ENCODE measurements at places on chromosomes 6 and 20.

- no peak for DNase-seq
Measured at GRCh38 chr20:6081236-6081635, 27.4 kb upstream of the LRRN4 start.

DNA sequence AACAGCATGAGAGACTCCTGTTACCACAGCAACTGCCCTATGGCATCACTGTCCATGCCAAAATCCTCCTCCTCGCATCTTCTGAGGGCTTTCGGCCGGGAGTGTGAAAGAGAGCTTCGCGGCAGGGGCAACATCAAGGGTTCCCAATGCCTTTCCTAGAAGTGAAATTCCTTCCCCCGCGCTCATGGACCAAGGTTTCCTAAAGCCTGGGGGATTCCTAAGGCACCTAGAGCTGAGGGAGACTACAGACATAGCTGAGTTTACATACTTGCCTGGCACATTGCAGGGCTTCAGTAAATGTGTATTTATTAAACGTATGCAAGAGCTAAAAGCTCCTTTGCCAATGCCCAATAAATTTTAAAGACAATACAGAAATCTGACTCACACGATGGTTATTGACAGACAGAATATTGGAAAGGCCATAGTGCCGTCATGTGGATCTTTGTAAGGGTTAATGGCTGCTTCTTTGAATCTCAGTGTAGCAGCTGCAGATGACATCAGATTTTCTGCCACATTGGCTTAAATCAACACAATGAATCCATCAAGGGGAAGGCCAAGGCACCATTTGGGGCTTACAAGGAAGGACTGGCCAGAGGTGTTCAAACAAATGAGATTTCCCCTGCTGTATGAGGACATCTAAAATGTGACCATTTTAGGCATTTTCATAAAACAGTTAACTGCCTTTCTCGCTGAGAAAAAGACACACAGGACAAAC, 281.2 kb upstream of the JARID2 start:
- DNase-seq: no peak

DNA sequence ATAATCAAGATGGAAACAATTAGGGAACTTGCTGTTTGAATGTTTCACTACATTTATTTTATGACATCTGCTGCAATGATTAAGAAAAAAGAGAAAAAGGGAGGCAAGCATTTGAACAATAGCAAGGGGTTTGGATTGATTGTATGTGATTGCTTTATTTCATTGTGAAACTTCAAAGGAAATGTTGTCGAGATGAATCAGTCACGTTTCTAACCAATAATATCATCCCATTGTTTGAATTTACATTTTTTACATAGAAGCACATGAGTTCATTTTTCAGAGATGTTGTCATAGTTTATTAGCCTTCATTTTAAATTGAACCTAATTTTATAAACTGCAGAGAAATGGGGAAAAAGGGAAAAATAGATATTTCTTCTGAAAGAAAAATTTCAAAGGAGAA, 572.0 kb downstream of the KIF16B start:
- DNase-seq: no peak

- DNase-seq: peak; percentile 15
Measured at GRCh38 chr6:136994782-136995181, 50.0 kb downstream of the IL20RA start.

DNA sequence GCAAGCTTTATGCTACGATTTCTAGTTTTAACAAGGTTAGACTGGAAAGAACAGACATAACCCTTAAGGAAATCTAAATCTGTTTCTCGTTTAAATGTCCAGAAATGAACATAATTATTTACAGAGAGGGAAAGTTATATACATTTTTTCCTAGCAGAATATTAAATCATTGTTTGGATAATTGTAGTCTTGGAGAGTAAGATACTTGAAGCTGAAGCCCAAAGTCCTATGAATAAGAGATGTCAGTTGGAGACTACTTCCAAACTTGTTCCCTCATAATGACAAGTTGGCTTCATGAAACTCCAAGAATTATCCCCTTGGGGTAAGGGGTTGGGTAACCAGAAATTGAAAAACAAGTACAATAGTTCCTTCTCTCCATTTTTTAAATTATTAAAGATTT, 911.1 kb upstream of the MAN1A1 start:
- no peak for DNase-seq

DNA sequence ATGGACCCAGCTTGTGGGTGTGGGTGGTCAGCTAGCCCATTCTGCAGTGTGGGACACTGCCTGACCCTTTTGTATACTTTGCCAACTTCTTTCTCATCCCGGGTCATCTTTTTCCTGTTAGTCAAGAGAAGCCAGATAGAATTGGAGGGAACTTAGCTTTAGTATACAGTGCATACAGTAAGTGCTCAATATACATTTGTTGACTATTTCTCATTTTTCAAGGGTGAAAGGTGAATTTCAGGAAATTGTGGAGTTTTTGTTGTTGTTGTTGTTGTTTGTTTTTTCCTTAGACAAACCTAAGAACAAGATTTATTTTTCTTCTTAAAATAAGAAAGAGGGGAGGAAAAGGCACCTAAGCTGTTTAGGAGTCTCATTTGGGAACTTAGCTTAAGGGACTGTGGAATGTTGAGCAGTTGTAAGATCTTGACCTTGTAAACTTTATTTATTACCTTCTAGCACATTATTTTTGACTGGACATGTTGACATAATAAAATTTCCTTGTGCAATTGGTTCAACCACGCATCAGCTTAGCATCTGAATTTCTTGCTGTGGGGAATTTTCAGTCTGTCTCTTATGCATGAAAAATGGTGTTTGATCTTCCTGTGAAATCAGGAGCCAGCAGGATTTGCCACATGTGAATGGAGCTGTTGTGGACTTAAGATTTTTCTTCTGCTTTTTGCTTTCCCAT, 113.6 kb downstream of the ARID1B start:
- no peak for DNase-seq

GRCh38 chr20:6434131-6434530, 311.3 kb upstream of the FERMT1 start:
- DNase-seq: no peak

DNA sequence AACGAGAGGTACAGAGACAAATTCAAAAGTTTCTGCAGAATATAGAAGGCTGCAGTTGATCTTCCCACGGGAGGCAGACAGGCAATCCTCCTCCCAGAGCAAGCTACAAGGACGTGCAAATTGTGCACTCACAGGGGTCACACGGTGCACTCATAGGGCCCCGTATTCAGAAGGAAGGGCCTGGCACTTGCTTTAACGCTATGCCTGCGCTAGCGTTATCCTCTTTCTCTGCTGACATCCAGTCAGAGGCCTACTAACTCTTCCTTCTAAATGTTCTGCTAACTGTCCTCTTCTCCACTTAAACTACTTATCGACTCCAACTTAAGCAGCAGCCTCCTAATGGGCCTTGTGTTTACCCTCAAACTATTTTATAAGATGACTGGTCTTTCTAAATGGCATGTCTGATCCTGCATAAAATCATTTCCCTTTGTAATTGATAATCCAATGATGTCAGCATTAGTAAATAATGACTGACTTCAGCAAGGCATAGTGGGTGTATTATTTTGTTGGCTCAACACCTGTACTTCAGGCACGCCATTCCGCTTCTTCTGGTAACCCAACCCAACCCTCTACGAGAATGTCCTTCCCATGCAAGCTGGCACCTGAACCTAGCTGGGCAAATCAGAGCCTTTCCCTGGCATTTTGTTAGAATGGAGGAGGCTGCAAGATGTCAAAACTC, 2.2 kb downstream of the IFNGR1 start:
- no peak for DNase-seq

DNA sequence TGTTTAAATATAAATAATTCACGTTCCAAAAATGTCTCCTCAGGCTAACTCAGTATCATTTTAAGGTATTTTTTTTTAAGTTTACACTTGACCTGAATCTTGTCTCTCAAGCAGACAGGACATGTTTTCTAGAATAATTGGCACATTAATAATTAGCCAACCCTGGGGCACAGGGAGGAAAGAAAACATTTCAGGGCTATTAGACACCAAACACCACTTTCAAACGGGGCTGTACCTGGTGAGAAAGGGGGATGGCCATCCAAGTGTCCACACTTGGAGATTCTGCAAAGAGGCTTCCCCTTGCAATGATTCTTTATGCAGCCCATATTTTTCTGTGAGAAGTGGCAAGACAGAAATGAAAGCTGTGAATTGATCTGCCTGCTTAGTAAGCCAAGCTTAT, 560.8 kb downstream of the CD109 start:
- no peak for DNase-seq

DNA sequence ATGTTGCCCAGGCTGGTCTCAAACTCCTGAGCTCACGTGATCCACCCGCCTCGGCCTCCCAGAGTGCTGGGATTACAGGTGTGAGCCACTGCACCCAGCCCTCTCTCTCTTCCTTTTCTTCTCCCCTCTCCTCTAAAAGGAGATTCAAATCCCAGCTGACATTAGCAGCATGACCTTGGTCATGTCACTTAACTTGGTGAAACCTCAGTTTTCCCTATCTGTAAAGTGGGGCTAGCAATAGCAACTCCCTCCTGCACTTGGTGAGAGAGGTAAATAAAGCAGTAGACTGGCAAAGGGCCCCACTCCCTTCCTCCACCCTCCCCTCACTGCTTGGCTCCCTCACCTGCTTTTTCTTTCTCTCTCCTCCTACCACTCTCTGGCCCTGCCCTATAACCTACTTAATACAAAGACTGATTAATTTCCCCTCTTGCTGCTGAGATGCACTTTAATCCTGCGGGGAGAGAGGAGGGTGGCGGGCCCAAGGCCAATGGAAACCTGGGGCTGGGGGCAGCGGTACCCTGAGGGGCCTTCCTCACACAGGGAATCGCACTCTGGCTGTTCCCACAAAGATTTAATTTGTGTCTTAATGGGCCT, 54.2 kb upstream of the ZFAND3 start:
- no peak for DNase-seq

- DNase-seq: no peak
Measured at GRCh38 chr6:15770347-15771143, 107.7 kb upstream of the DTNBP1 start.

DNA sequence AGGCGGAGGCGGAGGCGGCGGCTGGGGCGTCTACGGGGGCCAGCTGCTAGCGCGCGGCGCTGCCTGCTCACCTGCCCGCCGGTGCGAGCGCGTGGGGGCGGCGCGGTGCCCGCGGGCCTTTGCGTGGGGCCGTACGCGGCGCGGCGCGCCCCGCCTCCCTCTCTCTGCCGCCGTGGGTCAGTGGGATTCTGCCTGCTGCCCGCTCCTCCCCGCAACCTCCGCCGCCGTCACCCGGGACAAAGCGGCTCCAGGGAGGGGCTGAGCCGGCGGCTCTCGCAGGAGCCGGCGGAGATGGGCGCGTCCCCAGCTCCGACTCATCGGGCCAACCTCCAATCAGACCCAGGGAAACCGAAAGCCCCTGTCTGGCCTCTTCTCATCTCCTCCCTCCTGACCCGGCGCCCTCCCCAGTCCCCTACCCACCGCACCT, at the start of gene RCAN2:
TSS of gene RCAN2 (minus strand) at position 249 of the 427 bp plus-strand sequence.
- peak; percentile 77 for DNase-seq

DNA sequence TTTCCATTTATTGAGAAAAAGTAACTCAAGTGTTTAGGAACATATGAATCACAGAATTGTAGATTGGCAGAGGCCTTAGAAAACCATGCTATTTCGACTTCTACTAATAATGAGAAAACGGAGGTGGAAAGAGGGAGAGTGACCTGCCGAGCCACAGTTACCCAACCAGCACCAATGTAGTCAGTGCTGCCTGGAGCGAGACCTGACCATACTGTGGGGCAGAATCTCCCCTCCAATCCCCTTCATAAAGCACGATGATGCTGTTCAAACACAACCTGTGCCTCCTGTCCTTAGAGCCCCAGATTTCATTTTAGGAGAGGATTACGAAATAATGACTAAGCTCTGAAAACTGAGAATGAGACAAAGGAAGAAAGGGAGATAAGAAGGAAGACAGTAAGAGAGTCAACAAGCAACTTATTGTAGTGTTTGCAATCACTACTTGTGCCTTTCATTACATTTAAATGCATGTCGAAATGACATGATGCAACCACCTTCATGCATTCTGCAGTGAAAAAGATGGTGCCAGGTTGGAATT, 70.6 kb downstream of the ATXN1 start:
- no peak for DNase-seq

DNA sequence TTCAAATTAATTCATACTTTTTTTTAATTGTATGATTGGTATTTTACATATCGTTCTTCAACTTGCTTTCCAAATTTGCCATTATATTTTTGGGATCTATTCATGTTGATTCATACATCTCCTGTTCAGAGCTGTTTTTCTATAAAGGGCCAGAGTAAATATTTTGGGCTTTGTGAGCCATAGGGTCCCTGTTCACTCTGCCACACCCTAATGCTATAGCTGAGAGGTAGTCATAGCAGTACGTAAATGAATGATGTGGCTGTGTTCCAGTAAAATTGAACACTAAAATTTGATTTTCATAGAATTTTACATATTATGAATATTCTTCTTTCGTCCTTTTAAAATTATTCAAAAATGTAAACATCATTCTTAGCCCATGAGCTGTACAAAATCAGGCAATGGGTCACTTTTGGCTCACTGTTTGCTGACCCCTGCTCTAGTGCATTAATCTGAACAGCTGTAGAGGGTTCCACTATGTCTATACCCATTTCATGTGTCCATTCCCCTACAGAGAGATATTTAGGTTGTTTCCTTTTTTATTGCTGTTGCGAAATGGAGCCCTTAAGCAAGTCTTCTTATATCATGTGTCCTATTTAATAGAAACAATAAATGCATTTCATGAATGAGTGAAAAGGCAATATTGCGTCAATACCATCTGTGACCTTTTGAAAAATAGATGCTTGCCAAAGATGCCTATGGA, 136.4 kb upstream of the SALL4 start:
- no peak for DNase-seq

GRCh38 chr6:52210227-52210626, 24.1 kb downstream of the IL17A start:
- DNase-seq: no peak

DNA sequence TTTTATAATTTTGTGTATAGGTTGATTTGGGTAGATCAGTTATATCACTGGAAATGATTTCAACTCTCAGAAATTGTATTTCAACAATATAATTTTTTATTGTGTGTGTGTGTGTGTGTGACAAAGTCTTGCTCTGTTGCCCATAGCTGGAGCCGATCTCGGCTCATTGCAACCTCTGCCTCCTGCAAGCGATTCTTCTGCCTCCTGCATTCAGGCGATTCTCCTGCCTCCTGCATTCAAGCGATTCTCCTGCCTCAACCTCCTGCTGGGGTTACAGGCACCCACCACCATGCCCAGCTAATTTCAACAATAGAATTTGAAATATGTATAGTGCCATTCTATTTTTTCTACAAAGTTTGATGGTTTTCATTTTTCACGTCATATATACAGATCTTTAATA, 24.1 kb downstream of the AFDN start:
- no peak for DNase-seq

DNA sequence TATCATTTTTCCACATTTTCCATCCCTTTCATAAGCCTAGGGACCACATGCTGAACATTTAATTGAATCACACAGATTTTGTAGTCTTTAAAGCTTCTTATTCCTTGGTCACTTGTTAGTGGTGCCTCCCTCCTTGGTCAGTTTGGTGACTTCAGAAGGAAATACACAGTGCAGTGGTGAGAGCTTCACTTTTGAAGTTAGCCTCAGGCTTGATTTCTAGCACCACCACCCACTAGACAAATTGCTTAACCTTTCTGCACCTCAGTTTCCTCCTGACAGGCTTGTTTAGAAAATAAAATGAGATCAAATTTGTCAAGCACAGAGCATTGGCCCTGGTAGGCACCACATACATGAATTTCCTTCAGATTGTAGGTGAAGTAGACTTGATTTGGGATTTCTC, 91.7 kb downstream of the FOXO3 start:
- no peak for DNase-seq

GRCh38 chr6:21019614-21020013, 485.4 kb downstream of the CDKAL1 start:
- DNase-seq: no peak

Measured in NCI-H345 (cell line).